Right hindlimb (tissue), 1 donor: ENCODE measurements at places on chromosomes 2 and 18.

GRCh38 chr18:53764086-53764485 lies 460.4 kb downstream of the MBD2 start:
- DNase-seq = no peak

DNA sequence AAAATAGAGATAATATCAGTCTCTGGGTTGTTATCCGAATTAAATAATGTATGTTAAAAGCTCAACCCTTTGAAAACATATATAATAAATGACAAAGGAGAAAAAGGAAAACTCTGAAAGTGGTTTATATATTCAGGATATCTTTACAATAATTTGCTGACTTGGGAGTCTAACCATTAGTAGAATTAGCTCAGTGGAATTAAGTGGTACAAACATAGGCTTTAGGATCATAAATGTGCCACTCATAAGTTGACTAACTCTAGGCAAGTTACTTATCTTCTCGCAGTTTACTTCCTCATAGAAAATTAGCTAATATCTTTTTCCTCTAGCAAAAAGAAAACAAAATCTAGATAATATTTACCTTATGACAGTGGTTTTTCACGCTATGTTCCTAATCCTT lies 44.6 kb downstream of the HEATR5B start:
- DNase-seq = no peak

- DNase-seq = no peak
These were observed 188.9 kb downstream of the NDUFA10 start for GRCh38 chr2:239836021-239836765.

DNA sequence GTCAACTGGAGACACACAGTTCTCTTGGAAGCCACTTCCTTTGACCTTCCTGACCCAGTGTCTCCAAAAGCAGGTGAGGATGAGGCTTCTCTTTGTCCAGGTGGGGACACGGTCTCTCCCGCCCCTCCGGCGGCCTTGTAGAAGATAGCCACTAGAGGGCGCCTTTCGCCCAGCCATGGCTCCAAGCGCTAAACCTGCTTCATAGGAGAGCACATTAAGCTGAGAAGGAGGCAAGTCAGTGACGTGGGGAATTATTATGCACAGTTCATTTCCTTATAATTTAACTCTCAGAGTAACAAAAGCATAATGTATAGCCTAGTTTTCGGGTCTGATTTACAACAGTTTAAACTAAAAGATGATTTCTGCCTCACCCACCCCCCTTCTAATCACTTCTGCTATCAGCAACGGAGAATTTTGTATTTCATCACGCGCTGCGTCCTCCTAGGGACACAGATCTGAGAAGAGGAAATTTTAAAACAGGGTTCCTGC lies 208.7 kb downstream of the ICOS start:
- DNase-seq = peak; percentile 83

DNA sequence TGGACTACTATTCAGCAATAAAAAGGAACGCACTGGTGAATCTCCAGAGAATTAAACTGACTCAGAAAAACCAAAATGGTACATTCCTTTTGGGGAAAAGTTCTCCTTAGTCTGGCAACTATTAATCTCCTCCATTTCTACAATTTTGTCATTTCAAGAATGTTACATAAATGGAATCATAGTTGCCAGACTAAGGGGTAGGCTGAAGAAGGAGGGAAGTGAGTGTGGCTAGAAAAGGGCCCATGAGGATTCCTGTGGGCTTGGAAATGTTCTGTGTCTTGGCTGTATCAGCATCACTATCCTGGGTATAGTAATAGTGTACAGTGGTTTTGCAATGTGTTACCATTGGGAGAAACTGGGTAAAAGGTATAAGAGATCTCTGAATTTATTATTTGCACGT lies 72.4 kb downstream of the ZAP70 start:
- DNase-seq = no peak

DNA sequence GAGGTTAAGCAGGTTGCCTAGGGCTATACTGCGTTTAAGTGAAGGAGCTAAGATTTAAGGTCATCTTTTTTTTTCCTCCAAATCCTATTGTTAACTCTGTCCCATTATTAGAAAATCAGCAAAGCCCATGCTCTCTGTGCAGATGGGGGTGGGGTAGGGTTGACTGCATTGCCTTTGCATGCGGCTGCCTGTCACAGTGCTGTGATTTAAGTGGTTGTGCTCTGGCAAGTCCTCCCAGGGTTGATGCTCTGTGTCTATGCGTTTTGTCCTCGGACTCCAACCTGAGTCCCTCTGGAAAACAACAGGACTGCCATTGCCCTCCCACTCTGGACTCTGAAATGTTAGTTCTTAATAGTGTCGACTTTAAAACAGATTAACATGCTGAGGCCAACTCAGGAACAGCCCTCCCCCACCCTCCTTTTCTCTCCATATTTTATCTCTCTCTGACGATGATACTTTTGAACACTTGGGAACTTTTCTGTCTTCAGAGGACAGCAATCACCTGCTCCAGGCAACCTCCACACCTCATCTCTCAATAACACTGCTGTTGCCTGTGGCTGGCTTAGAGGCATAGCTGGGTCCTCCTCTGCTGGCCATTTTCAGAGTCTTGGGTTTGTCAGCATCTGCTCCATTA lies 5.8 kb downstream of the FHOD3 start:
- no peak for DNase-seq

- no peak for DNase-seq
These were observed 54.0 kb upstream of the CYP1B1 start for GRCh38 chr2:38129987-38130386.

GRCh38 chr18:24935896-24936295 lies 416.1 kb downstream of the ZNF521 start:
- no peak for DNase-seq

DNA sequence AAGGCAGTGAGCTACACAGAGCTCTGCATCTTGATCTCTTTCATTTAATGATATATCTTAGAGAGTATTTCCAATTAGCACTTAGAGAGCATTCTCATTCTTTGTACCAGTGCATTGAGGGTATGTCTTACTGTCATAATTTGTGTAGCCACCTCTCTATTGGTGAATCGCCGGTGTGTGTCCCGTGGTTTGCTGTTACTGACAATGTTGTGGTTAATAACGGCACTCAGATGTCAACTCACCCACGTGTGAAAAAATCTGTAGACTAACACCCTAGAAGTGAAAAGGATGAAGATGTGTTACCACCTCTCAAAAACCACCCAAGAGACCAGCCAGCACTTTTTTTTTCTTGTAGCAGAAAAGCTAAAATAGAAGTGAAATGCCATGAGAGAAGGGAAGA lies 37.1 kb downstream of the TEX51 start:
- no peak for DNase-seq

DNA sequence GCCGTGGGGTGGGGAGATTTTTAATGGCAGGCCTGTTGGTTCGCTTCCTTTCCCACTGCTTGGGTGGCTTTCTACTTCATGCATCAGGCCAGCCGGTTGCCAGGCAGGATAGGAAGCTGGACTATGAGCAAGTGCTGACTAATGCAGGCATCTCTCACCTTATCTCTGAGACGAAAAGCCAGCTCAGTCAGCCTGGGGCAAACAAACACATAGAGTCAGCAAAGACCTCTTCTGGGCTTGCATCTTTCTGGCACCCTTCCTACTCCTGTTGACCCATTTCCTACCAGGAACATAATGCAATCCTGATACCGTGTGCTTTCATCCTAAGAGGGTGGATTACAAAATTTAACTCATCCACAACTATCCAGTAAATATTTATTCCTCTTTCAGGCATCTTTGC lies 416.6 kb upstream of the MEX3C start:
- no peak for DNase-seq

- no peak for DNase-seq
These were observed 135.3 kb downstream of the DYSF start for GRCh38 chr2:71588497-71589170.

DNA sequence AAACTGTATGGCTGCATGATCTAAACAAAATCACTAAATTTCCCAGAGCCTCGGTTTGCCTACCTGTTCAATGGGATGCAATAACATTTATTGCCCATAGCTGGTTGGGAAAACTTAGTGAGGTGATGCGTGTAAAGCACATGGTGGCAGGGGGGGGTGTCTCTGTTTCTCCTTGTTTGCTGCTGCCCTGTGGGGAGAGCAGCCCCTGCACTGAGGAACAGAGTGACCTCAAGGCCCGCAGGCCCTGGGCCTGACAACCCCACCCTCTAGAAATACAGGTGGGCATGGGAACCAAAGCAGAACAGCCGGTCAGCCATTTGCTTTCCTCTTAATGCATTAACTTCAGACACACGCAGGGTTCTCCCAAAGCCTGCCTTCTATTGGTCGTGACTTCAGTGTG lies 55.1 kb upstream of the SLC66A3 start:
- no peak for DNase-seq
